ENCODE measurements at places on chromosomes 4 and X. TPM values are rescaled to one million over a fixed set of nuclear protein-coding genes. Genes with fewer than 3 reads are reported as not detected.

Gene CETN2
- total RNA-seq, result 47.1 TPM

- DNase-seq, result no peak
Observed at GRCh38 chr4:54566608-54567007, 91.1 kb upstream of the KIT start.

Gene GAB3
- 4.2 TPM for total RNA-seq

GRCh38 chrX:4450177-4450576 is 736.7 kb upstream of the PRKX start:
- no peak for DNase-seq

DNA sequence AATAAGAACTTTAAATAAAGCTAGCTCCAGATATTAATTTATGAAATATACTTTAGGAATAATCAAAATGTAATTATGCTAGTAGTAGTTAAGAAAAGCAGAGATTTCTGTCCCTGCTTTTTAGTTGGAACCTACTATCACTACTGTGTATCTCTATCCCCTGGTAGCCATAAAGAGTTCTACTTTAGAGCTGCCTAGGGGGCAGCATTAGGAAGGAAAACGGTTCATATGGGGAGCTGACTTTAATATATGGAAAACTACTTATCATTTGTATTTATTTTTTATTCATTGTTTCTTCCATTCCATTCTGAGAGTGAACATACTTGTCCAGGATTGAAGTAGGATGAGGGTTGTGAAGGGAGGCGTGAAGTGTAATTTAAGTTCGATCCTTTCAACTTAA is 40.9 kb downstream of the CPEB2 start:
- no peak for DNase-seq

Gene UGT2B15
- 0.47 TPM for total RNA-seq

Gene GABRE
- 97.8 TPM for total RNA-seq

Gene SORCS2
- 2.8 TPM for total RNA-seq

Gene PRRG3
- 0.91 TPM for total RNA-seq

DNA sequence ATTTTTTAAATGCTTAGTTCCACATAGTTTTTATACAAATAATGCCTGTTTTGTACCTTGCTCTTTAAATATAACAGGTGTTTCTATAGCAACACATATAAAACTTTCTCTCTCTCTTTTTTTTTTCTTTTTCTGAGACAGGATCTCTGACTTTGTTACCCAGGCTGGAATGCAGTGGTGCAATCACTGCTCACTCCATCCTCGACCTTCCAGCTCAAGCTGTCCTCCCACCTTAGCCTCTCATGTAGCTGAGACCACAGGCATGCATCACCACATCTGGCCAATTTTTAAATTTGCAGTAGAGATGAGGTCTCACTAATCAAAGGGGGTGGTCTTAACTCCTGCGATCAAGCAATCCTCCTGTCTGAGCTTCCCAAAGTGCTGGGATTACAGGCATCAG is 18.3 kb upstream of the SULT1E1 start:
- no peak for DNase-seq

Gene PRKG2
- total RNA-seq, result 4.7 TPM

DNA sequence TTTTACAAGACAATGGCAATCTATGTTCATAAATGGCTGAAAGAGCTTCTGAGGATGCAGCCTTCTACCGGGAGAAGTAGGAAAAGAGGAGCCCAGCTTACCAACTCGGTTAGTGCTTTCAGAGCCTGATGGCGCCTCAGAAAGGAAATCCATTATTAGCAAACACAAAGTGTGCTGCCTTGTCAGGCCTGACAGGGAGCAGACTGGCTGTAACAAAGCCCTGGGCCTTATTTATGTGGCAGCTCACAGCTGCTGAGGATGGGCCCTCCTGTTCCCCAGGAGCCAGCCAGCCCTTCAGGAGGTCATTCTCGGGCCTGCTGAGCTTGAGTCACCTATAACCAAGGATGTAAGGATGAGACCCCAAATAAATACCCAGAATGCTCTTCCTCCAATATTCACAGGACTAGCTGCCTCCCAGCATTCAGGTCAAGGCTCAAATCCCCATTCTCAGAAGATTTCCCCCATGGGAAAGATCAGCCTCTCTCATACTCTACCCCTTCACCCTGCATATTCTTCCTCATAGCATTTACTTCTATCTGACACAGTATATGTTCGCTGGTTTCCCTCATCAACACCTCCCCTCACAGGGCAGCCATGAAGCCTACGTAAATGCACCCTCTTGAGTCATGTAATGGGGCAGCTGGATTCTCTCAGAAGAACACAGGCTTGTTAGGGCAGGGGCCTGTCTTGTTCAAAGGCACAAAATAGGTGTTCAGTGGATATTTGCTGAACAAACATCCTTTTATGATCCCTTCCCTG is 227.0 kb upstream of the RASGEF1B start:
- DNase-seq, result no peak

Gene DDX53
- total RNA-seq, result not detected

GRCh38 chrX:3806630-3807029 is 93.2 kb upstream of the PRKX start:
- no peak for DNase-seq

GRCh38 chr4:39367166-39367565 is 1.0 kb upstream of the RFC1 start:
- no peak for DNase-seq

Measured in ureter (tissue), 1 donor.